Vagina (tissue), 2 donors: ENCODE measurements at places on chromosomes 6 and 20.

DNA sequence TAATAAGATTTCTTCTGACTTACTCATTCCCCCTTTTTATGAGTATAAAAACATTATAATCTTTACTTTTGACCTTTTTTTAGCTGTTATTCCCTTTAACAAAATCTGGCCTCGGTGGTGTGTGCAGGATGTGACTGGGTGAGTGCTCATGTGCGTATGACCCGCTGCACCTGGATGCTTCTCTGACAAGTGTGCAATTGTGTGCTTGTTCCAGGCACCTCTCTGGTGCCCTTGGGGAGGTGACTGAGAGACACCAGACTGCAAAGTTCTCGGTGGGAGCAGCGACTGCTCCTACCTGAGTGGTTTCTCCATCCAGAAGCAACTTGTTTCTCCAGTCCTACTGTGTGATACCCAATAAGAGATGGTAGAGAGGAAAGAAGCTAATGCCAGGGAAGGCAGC is 65.0 kb downstream of the ISM1 start:
- H3K4me3 ChIP-seq: no peak overlapping the region
- no peaks in the 10 kb centered on the region for H3K4me1 ChIP-seq
- DNase-seq: no peak
- no peaks in the 10 kb centered on the region for H3K27me3 ChIP-seq
- no peaks in the 10 kb centered on the region for H3K36me3 ChIP-seq
- H3K27ac ChIP-seq: no peak overlapping the region

- no peak for DNase-seq
- no peak overlapping the region for H3K4me3 ChIP-seq
- no peaks in the 10 kb centered on the region for H3K27me3 ChIP-seq
- H3K4me1 ChIP-seq: no peaks in the 10 kb centered on the region
Observed at GRCh38 chr20:16692442-16692841, 37.4 kb upstream of the SNRPB2 start.

DNA sequence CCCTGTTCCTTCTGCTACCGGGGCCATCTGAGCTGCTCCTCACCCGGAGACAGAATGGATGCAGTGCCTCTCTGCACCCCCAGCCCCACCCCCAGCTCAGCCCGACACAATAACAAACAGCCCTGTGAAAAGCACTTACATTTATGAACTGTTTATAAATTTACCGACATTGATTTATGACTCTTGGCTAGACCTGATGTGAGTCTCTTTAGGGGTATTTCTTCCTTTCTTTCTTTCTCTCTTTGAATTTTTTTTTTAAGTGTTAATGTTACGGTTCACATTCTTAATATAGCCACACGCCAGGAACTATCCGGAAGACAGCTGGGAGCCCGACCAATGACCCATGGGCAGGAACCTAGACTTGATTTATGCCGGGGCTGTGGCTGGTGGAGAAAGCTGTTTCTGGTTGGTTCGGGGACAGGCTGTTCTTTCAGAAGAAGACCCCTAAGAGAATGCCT is 266.3 kb downstream of the CDC5L start:
- DNase-seq: no peak
- H3K4me3 ChIP-seq: no peak overlapping the region
- H3K4me1 ChIP-seq: no peaks in the 10 kb centered on the region
- no peaks in the 10 kb centered on the region for H3K36me3 ChIP-seq
- no peak overlapping the region for H3K27ac ChIP-seq

DNA sequence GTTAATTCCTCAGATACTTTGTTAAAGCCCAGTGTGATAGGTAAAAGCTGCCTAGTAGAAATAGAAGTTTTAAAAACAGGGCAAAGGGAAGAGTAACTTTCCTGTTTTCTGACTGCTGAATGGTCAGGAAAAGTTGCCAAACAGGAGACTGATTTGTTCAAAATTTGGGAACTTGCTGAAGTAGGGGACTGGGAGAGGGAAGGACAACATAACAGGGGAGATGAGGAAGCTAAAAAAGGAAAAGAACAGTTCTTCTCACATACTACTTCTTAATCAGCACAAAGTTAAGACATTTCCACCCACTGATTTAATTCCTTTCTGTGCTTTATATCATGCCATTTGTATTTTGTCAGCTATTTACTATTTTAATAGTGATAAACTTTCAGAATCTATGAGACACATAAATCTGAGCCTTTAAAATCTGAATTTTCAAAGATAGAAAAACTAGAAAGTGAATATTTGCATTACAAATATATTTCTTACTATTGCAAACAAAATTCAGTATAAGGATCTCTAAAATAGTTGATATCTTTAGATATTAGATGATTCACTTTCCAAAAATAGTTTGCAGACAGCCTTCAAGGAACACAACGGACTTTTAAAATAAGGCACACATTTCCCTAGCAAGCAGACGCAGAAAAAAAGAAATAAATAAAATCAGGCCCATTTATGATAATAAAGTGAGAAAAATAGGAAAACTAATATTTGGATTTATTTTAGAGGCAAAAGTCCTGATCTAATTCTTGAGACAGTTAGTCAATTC is 36.9 kb upstream of the SLC16A10 start:
- no peak overlapping the region for H3K27ac ChIP-seq
- no peak overlapping the region for H3K4me3 ChIP-seq
- no peaks in the 10 kb centered on the region for H3K4me1 ChIP-seq

DNA sequence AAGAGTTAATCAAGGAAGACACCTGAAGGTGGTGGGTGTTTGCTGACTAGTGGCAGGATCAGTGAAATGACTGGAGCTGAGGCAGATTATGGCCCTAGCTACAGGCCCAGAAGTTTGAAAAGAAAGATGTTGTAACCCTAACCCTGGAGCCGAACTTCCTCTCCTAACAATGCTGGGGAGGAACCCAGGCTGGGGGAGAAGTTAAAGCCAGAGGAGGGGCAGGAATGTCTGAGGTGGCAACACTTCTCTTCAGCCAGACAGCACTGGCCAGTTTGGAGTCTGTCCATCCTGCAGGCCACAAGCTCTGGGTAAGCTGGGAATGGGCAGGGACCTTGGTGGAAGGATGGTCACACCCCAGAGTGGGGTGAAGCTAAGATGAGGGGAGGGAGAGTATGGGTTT is at the start of gene LST1:
Gene LST1, plus strand, starts transcription at position 270 of the 400 bp plus-strand sequence. CDS start 1,023 bp downstream, outside the sequence.
- H3K27me3 ChIP-seq: no peaks in the 10 kb centered on the region
- no peak for DNase-seq
- no peak within 1 kb of the TSS for H3K4me3 ChIP-seq
- H3K36me3 ChIP-seq: no peaks in the 10 kb centered on the region

DNA sequence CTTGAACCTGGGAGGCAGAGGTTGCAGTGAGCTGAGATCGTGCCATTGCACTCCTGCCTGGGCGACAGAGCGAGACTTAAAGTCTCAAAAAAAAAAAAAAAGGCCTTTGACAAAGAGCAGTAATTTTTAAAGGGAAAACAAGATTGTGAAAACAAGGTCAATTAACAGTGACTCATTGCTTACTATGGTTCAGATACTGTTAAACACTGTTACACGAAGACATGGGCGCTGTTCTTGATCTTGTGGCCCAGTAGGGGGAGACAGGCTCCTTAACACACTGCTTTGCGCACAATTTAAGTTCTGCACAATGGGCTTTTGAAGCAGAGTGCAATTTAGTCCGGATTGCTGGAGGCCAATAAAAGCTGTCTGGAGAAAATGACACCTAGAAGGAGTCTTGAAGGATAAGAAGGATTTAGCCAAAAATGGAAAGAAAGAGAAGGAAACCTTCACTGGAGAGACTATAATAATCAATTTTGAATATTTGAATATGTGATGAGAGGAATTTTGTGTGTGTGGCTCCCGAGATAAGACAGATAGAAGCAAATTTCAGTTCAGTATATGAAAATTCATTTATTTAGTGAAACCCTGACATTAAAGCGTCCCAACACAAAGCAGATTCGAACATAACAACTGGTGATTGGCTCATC is 6.0 kb upstream of the LATS1 start:
- peak overlapping the region; percentile 6 for H3K27ac ChIP-seq
- peaks cover 19% of the 10 kb centered on the region for H3K36me3 ChIP-seq
- no peak for DNase-seq

- no peaks in the 10 kb centered on the region for H3K4me1 ChIP-seq
- no peak for DNase-seq
- H3K27me3 ChIP-seq: no peaks in the 10 kb centered on the region
Observed at GRCh38 chr6:91437315-91437729, 850.5 kb upstream of the MAP3K7 start.

- H3K4me3 ChIP-seq: no peak overlapping the region
- H3K36me3 ChIP-seq: no peaks in the 10 kb centered on the region
- DNase-seq: no peak
- H3K4me1 ChIP-seq: no peaks in the 10 kb centered on the region
- no peaks in the 10 kb centered on the region for H3K27me3 ChIP-seq
Observed at GRCh38 chr6:63785006-63785405, 149.4 kb downstream of the PHF3 start.

- H3K27ac ChIP-seq: no peak overlapping the region
- H3K27me3 ChIP-seq: no peaks in the 10 kb centered on the region
- no peaks in the 10 kb centered on the region for H3K36me3 ChIP-seq
- no peak overlapping the region for H3K4me3 ChIP-seq
- peaks cover 10% of the 10 kb centered on the region for H3K4me1 ChIP-seq
- no peak for DNase-seq
Observed at GRCh38 chr6:31070711-31071197, 41.6 kb downstream of the C6orf15 start.

GRCh38 chr20:37278966-37279590 is 10.4 kb upstream of the MANBAL start:
- no peak overlapping the region for H3K4me3 ChIP-seq
- no peaks in the 10 kb centered on the region for H3K27me3 ChIP-seq
- no peak overlapping the region for H3K27ac ChIP-seq
- no peak for DNase-seq
- peaks cover 11% of the 10 kb centered on the region for H3K4me1 ChIP-seq
- H3K36me3 ChIP-seq: no peaks in the 10 kb centered on the region

GRCh38 chr6:17601386-17601703 is 1.2 kb downstream of the FAM8A1 start:
- peak overlapping the region; percentile 81 for H3K4me3 ChIP-seq
- peak overlapping the region; percentile 98 for H3K27ac ChIP-seq
- peaks cover 35% of the 10 kb centered on the region for H3K4me1 ChIP-seq
- no peaks in the 10 kb centered on the region for H3K36me3 ChIP-seq

DNA sequence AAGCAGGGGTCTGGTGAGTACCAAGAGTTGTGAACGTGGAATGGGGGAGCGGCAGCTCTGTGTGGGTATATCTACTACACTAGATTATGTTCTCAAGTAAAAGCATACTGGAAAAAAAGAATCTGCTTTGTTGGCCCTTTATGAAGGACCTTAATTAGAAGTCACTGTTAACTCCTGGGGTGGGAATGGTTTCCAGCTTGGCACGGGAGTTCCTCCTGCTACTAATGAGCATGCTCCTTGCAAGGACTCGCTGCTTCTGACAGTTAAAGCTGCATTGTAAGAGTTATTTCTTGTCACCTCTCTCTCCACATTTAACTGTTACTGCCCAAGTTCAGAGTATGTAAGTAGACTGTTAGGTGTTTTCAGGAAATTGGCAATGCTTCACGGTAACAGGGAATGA is 292.7 kb downstream of the ZFAND3 start:
- H3K27me3 ChIP-seq: no peaks in the 10 kb centered on the region
- no peak overlapping the region for H3K4me3 ChIP-seq
- peaks cover 41% of the 10 kb centered on the region for H3K4me1 ChIP-seq
- no peaks in the 10 kb centered on the region for H3K36me3 ChIP-seq
- DNase-seq: no peak
- no peak overlapping the region for H3K27ac ChIP-seq

GRCh38 chr20:49445176-49445575 is 37.3 kb downstream of the KCNB1 start:
- no peak for DNase-seq
- H3K27me3 ChIP-seq: no peaks in the 10 kb centered on the region
- peaks cover 27% of the 10 kb centered on the region for H3K4me1 ChIP-seq
- H3K27ac ChIP-seq: no peak overlapping the region

DNA sequence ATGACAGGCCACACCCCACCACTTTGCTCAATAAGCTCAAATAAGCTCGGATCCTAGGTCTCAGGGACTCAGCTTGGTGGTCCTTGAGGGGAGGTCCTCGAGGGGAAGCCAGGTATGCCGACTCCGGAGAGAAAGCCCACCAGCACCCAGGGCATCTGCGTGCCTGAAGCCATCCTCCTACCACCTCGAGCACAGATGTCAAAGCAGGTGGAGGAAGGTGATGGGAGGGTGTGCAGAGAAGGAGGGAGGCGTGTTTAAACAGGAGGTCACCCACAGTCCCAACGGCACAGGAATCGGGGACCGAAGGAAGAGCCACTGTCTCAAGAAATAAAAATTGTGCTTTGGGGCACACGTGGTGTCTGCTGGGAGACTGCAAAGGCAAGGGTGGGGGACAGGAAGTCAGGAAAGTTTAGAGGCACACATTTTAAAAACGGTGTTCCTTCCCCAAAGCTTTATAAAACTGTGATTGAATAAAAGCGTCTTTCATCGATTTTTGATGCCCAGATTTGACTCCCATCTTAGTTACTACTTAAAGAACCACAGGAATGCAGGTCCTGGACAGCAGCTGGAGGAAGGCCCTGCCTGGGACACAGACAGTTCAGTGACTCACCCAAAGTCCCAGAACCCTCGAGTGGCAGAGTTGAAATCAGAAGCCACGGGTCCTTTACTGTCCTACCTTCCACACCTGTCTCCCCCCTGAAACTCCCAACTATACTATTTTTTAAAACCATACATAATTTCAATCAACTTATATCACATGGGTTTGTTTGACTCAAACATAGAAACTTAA is 221.0 kb upstream of the PDE10A start:
- peak; percentile 79 for DNase-seq
- no peak overlapping the region for H3K4me3 ChIP-seq
- no peaks in the 10 kb centered on the region for H3K4me1 ChIP-seq
- H3K27me3 ChIP-seq: no peaks in the 10 kb centered on the region

DNA sequence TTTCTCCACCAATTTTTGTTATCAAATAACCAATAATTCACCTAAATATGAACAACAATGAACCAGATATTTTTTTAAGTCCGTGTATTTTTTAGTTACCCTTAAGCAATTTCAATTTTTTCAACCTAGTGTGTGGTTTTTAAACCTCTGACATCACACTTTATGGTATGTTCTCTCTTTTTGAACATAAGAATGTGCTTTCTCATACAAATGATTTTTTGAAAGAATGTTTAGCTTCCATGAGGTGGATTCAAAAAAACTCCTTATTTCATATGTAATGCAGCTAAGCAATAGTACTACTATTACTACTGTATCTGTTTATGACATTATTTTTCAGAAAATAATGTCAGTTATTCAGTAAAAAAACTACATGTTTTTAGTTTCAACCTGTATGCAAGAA is 19.4 kb upstream of the MEI4 start:
- H3K4me1 ChIP-seq: no peaks in the 10 kb centered on the region
- no peak overlapping the region for H3K27ac ChIP-seq
- no peaks in the 10 kb centered on the region for H3K36me3 ChIP-seq
- no peak for DNase-seq
- no peaks in the 10 kb centered on the region for H3K27me3 ChIP-seq
- no peak overlapping the region for H3K4me3 ChIP-seq

DNA sequence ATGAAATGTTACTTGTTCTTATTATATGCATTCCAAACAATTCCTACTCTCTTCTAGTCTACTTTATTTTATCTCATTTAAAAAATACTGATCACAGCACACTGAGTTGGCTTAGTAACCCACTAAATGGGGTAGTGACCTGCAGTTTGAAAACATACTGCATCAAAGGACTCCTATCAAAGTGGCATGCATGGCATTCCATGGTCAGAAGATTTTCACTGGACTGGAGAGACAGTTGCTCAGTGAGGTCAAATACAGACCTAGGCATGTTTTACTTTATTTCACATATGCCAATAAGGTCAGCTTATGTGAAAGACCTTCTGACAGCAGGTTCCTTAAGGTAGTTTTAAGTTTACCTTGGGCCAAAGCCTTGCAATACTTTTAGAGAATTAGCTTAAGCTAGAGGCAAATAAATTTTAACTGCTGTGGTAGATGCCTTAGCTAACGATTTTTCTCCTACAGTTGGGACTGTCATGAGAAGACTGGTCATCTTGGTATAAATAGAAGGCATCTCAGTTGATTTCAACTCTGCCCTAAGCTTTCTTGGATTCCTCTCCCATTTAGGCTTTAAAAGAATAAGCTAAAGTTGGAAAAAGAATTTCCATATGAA is 35.1 kb downstream of the TPD52L1 start:
- no peak for DNase-seq
- no peak overlapping the region for H3K4me3 ChIP-seq
- no peaks in the 10 kb centered on the region for H3K27me3 ChIP-seq
- H3K27ac ChIP-seq: no peak overlapping the region
